ENCODE measurements at places on chromosomes 11 and 22. TPM values are rescaled to one million over a fixed set of nuclear protein-coding genes. Genes with fewer than 3 reads are reported as not detected.

The MS4A3 gene
- 0.82 TPM for total RNA-seq

The TREH gene
- total RNA-seq: not detected

The ARHGAP42 gene
- 21.4 TPM for total RNA-seq

The ST3GAL4 gene
- 13.7 TPM for total RNA-seq

The HBE1 gene
- 5.6 TPM for total RNA-seq

The SMTNL1 gene
- not detected for total RNA-seq

The MED17 gene
- total RNA-seq: 55.7 TPM

The PPP1R14B gene
- 48.4 TPM for total RNA-seq

The FOLR3 gene
- not detected for total RNA-seq

The TMEM45B gene
- 0.64 TPM for total RNA-seq

The KRTAP5-7 gene
- total RNA-seq: 0.18 TPM

The ACTN3 gene
- total RNA-seq: not detected

The CYB561A3 gene
- total RNA-seq: 15.2 TPM

The EHD1 gene
- total RNA-seq: 34.0 TPM

The TEX12 gene
- 0.54 TPM for total RNA-seq

The SLC6A5 gene
- total RNA-seq: 10.9 TPM

The VPREB3 gene
- total RNA-seq: not detected

The FGF3 gene
- total RNA-seq: 6.5 TPM

All from cerebellum (tissue), 4 donors.